ENCODE measurements at places on chromosomes 1 and 21.

- no peak for DNase-seq
These were observed 130.9 kb downstream of the UCK2 start for GRCh38 chr1:165958306-165958705.

DNA sequence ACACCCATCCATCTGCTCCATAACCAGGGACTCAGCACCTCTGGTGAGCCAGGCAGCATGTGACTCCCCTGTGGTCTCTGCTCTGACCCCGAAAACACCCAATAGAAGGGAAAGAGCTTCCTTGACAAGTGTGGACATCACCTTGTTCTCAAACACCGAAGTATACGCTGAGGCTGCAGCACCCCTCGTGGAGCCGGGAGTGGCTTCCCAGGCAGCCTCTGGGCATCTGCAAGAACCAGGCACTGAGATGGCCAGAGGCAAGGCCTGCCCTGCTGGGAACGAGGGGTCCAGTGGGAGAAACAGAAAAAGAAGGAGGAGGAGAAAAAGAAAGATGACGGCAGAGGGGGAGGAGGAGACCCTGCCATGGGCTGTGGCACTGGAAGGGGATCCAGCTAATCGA, 18.2 kb upstream of the AJAP1 start:
- no peak for DNase-seq

DNA sequence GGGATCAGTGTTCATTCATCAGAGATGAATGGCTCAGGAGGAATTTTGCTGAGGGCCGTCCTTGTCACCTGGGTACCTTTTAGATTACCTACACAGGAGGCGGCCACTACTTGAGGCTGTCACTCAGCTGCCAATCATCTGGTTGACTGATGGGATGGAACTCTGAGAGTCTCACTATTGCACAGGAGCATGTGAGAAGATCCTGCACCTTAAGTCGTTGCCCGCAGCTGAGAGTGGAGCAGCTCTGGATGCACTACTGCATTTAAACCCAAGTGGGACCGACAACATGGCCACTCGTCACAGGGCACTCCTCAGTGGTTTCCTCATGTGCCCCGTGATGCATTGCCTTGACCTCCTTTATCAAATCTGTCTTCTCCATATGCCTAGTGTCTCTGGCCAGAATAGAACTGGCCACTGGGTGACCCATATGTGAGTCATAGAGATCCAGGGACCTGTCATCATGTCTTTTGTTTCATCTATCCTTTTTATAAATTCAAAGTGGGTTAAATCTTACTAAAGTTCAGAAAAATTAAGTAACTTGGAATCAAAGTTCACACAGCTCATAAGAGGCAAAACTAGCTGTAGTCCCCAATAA, 165.5 kb downstream of the ZSCAN20 start:
- no peak for DNase-seq

- peak; percentile 8 for DNase-seq
These were observed 9.0 kb downstream of the C1orf105 start for GRCh38 chr1:172429331-172430127.

GRCh38 chr1:177945943-177946650, 23.8 kb downstream of the SEC16B start:
- DNase-seq = peak; percentile 79

GRCh38 chr1:92399076-92399475, 87.6 kb downstream of the GFI1 start:
- DNase-seq = no peak

Data from NCI-H524 (cell line).